NCI-H526 treated with DMSO at 0.1 percent for 48 hours (cell line): ENCODE measurements at places on chromosomes 7 and 10.

GRCh38 chr10:1654811-1655356 lies 82.4 kb downstream of the ADARB2 start:
- DNase-seq: no peak

DNA sequence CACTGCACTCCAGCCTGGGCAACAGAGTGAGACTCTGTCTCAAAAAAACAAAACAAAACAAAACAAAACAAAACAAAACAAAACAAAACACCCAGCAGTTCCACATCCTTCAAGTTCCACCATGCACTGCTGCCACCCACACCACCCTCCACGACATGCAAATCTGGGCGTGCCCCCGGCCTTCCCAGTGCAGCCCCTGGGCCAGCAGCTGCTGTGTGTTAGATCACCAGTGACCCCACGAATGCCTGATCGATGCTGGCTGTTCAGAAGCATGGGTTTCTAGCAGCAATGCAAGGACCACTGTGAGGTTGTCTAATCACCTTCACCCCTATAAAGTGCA lies 36.3 kb downstream of the ELFN1 start:
- DNase-seq: no peak

- DNase-seq: no peak
These were observed 112.8 kb downstream of the LARP4B start for GRCh38 chr10:818526-819220.

DNA sequence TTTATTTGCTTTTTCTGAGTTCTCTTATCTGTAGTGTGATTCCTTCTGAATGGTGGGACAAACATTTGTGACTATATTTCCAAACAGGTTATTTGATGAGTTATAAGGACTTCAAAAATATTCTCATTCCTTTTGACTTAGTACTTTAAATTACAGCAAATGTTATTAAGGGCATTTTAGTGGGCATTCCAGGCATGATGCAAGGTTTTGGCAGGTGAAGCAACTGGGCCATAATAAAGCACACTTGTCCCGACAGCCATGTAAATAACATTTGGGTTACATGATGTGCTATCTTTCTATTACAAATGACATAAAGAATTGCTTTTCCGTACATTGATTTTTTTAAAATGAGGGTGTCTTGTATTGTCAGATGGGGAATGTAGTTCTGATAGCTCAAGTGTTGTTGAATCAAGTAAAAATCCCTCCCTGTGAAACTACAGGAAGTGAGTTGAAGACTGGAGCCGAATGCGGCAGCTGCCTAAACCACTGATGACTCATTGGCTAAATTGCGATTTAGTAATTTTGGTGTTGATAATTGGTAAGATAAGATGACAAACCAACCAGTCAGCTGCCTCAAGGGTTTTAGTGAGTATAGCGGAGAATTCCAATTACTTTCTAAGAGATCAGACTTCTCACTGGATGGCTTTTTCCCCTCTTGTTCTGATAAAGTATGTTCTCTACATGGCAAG lies 231.3 kb upstream of the NPY start:
- no peak for DNase-seq

- no peak for DNase-seq
These were observed 34.5 kb upstream of the DIP2C start for GRCh38 chr10:723973-724372.

GRCh38 chr10:124493214-124493882 lies 31.7 kb downstream of the LHPP start:
- no peak for DNase-seq

DNA sequence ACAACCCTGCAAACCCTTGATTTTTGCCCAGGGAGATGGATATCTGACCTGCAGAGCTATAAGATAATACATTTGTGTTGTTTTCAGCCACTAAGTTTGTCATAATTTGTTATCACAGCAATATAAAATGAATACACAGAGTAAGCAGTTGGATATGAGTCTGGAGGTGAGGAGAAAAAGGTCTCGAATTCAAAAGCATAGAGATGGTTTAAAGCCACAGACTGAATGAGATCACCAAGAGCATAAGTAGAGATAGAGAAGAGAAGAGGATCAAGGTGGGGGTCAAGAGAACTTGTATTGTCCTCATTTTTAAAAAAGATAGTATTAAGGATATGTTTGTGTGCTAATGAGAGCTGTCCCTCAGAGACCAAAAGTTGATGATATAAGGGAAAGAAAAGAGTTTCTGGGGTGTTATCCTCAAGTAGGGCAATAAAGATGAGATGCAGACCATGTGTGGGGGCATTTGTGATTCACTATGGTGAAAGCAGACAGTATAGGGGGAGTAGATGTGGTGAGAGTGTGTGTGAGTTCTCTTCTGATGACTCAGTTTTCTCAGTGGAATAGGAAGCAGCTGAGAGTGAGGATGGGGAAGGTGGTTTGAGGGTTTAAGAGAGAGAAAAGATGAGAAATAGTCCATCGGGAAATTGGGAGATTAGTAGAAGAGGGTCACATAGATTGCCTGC lies 25.8 kb upstream of the PCGF5 start:
- DNase-seq: no peak

- DNase-seq: no peak
These were observed 161.7 kb downstream of the AKR1D1 start for GRCh38 chr7:138237995-138238394.

- no peak for DNase-seq
These were observed 6.2 kb downstream of the PYROXD2 start for GRCh38 chr10:98408799-98409198.

DNA sequence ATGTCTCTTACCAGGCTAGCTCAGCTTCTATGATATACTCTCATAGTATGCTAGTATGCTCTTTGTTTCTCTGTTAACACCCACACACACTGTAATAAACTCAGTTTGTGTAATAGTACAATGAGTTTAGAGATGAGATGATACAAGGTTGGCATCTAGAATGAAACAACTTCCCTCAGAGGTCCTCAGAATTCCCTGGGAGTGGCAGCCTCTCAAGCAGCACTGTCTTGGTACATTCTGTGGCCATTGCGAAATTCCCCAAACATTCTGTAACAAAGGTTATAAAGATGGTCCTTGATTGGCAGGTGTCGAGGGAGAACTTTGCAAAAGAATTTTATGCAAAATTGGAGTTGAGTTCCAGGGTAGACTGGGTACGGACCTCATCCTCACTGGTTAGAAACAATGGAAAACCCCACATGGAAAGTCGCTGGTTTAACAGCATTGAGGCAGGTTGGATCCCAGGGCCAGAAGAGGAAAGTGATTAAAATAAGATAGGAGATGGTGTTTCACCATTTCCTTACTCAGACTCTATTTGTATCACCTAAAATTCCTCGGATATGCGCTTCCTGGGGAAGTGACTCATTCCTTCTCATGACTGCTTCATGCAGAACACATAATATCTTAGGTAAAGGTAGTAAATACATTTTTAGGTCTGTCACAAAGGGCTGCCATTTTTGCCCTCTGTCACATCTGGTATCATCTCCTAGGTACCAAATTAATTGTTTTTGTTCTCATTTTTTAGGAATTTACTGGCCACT lies 657.8 kb downstream of the SORCS1 start:
- DNase-seq: no peak

DNA sequence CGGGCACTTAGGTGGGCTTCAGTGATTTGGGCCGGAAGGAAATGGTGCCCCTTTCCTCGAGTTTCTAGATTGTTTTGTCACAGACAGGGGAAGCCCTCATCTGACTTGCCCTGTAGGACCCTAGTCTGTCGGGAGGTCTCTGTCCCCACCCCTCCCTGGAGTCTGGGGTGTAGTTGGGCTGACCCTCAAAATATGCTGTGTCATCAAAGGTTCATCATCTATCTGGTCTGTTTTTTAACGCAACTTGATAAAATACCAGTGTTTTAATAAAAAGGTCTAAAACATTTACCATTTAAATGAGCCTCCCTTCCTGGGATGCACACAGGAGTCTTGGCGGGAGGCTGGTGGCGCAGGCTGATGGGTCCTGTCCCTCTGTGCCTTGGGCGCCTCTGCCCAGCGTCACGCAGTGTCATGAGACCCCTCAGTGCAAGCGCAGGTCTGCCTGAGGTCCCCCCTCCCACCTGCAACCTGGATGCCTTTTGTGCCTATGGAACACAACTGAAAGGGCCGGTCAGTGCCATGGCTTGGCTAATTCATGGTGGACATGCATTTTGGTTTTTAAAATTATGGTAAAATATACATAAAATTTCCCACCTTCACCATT lies 146.4 kb downstream of the MGMT start:
- DNase-seq: no peak

DNA sequence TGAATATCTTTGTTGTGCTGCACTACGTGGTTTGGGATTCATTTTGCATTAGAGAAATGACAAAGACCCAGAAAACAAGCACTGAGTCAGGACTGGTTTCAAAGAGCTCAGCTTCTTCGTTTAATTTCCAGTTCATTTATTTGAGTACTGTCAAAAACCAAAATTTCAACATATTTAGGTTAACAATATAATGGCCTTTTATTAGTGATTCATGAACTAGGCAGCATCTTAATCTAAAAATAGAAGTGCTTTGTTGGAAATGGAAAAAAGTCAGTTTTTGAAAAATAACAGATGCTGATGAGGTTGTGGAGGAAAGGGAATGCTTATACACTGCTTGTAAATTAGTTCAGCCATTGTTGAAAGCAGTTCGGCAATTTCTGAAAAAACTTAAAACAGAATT lies 856.4 kb downstream of the LRMDA start:
- no peak for DNase-seq

DNA sequence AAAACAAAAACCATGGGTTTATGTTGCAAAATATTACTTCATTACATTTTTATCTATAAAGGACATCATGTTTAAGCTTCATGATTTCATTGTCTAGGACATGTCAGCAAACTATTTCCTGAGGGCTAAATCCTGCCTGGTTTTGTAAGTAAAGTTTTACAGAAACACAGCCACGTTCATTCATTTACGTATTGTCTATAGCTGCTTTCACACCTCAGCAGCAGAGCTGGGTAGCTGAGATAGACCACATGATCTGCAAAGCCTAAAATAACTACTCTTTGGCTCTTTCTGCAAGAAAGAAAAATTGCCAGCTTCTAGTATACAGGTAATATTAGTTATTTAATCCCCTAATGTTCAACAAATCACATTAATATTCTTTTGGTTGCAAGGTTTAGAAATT lies 12.7 kb upstream of the PIP4K2A start:
- no peak for DNase-seq

DNA sequence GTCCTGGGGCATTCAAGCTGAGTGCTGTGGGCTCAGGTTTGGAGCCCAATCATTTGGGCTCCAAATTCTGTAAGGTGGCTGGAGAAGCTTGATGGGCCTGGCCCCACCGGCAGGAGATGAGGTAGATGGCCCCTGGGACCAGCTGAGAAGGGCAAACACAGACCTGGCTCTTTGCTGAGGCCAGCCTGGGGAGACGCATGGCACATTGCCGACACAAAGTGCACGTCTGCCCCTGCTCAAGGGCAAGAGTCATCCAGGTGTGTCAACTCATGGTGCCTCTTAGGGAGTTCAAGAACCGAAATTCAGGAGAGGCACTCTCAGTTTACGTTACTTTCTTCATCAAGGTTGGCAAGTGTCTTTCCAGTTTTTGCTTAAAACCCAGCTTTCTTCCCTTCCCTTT lies 227.5 kb downstream of the LRMDA start:
- DNase-seq: no peak

GRCh38 chr7:94188350-94188749 lies 184.2 kb upstream of the BET1 start:
- DNase-seq: no peak

- DNase-seq: no peak
These were observed 204.7 kb downstream of the EBF3 start for GRCh38 chr10:129759214-129760002.

DNA sequence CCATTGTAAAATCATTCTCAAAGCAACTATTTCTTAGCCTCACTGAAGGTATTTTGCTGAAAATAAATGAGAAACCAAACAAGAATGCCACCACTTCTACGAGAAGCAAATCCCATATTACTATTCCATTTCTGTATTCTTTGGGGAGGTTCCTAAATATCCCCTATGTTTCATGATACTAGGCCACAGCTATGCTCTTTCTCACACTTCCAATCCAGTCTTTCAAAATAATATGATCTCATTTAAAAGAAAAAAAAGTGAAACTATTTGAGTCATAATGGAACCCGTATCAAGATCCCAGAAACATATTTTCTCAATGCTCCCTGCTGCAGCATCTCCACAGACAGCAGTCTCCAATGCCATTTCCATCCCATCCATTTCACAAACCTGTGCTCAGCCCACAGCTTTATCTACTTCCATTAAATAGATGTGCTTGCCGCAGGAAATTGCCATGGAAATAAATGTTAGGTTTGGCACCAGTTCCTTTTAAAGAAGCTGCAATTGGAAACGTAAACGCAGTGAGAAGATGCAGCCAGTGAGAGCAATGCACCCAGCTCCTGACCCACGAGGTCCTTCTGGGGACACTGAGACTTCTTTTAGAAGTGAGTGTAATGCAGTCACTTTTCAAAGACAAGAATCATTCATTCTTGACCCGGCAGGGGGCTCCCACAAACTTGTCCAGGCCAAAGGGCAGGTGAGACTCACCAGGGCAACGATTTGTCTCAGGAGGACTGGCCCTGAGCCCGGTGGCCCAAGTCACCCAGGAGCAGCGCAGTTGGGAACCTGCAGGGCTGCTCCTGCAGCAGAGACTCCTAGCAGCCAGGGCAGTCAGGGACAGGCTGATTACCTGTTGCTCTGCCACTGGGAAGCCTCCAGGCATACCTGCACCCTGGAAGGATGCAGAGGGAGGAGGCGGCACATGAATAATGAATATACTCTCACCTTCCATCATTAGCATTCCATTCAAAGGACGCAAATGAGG lies 99.6 kb downstream of the C10orf90 start:
- DNase-seq: no peak

DNA sequence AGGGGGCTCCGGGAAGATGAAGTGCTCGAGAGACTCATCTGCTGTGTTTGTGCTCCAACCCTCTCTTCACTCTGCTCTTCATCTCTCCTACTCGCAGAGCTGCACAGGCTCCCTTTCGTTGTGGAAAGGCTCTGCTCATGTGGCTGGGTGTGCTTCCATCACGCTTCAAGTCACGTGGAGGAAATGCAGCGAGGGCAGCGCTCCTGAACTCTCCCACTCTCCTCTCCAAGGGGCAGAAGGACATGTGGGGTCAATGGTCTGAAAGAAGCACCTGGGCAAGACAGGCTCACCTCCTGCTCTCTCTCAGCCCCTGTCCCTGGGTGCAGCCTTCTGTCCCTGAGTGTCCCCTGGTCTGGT lies 72.6 kb downstream of the USP6NL start:
- no peak for DNase-seq

- DNase-seq: no peak
These were observed 1205.3 kb downstream of the REEP3 start for GRCh38 chr10:64726466-64726865.

- no peak for DNase-seq
These were observed 9.7 kb downstream of the IFIT3 start for GRCh38 chr10:89337484-89337883.

DNA sequence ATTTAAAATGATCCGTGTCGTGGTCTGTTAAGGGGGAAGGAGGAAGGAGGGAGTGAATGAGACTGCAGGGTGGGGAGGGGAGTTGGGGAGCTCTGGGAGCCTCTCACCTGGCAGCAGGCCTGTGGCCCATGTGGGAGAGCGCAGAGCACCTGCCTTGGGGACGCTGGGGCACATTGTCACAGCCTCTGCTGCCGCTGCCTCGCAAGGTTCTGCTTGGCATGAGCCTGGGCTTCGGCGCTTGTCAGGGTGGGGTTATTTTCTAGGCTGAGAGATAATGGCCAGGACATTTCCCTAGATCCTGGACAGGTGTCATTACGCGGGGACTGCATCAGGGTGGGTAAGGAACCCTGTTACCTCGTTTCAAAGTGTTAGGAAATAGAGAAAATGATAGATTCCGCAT lies 2.2 kb upstream of the SUN1 start:
- DNase-seq: no peak
